ENCODE measurements at places on chromosomes 13 and 19.

DNA sequence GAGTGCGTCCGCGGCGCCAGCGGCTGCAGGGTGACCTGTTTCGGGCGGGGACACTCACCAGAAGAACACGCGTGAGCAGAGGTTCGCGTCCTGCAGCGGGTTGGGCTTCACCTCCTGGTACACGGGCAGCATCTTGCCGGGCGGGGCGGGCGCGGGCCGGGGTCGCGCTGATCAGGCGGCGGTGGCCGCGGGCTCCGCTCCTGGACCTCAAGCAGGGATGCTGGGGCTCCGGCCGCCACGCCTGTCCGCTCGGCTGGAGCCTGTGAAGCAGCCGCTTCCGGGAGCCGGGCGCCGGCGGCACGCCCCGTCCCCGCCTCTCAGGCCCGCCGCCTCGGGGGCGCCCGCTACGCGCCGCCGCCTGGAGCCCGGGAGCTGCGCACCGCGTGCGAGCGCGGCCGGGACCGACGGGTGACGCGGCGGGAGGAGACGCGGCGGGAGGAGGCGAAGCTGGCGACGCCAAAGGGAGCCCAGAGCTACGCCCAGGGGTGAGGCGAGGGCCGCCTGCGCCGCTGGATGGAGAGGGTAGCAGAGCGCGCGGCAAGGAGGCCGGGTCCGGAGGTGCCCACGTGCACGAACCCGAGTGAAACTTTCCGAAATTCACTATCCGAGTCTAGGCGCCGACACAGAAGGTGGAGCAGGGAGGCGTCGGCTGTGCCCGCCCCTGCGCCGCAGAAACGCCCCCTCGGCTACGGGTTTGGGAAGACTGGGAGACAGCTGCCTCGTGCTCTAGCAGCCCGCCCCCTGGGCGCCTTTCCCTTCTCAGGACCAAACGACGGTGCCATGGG is at the start of gene ABCC4:
Gene ABCC4 (minus strand): TSS at position 269 of the 785 bp plus-strand sequence. CDS start 137 bp downstream, at position 132.
- peak; percentile 11 for DNase-seq

DNA sequence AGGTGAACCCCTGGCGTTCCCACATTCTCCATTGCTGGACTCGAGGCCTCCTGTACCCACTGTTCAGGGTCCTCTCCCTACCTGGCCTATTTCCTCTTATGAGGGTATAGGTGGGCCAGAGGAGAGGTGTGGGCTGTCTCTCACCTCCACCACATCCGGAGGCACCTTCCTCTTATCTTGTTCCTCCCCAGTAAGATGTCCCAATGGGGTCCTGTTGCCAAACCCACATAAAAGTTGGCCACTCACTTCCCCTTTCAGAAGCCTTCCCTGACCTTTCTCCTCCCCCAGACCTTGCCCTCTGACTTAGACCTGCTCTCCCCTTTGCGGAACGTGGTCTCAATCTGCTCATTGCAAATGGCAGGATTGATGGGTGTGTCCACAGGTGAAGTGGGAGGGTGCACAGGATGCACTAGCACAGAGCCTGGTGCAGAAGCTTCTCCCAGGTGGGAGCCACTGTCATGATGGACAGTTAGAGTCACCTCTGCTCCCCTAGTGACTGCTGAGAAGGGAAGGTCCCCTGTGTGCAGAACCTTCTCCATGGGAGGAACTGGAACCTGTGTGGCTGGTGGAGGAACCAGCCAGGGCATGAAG is 1.3 kb downstream of the CYP4F3 start:
- no peak for DNase-seq

DNA sequence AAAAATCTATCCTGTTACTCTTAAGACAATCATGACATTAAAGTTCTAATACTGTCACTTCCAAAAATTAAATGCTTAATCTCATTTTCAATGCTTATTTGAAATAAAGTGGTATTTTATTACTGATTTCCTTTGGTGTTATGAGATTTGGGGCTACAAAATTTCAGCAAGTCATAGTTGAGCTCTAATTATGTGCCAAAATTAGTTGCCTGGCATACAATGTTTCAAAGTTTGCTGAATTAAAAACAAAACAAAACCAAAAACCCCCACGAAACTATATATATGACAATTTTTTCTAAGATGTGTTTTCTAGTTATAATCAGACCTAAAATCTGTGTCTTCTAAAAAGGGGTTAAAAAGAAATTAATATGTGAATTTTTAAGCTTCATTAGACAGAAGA is 62.2 kb downstream of the KCNRG start:
- no peak for DNase-seq

DNA sequence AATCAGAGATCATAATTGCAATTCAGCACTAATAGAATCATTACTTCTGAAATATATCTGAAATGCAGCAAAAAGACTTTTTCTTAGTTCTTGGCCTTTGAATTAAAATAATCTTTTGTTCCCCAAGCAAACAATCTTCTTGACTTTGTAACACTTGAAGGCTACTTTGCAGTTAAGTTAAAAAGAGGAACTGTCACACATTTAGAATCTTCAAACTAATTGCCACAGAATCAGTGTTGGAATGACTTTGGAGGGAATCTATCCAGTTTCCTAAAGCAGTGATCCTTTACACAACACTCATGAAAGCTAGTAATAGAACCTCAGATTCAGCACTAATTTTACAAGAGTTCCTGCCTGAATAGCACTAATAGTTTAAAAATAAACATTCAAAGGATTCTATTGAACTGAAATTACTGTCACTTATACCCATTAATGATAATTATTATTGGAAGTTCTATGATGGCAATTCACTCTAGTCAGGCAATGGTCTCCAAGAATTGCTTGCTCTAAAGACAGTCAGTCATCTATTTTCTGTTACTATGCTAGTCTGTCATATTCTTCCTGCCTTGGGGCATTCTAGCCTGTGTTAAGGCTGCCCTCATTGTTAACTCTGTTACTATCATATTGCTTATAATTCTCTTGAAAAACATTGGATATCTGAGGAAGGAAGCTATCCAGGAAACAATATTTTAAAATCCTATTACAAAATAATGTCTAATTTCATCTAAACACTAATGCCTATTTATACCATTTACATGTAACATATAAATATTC is 362.4 kb downstream of the DIAPH3 start:
- no peak for DNase-seq

DNA sequence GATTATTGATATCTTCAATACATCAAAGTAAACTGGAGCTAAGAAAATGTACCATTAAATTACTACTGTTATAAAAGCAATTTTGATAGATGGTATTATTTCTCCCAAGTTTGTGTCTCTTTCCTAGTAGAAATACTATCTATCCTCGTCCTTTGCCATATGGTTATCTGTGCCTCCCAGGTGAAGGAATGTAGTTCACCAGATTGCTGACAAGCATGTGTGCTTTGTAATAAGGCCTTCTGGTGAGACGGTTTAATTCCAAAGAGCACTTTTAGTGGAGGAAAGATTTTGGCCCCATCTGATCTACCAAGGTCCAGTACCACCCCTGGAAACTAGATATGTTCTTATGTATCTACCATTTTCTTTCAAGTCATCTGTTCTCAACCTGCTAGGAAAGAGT is 243.6 kb downstream of the DLEU7 start:
- DNase-seq, result no peak

DNA sequence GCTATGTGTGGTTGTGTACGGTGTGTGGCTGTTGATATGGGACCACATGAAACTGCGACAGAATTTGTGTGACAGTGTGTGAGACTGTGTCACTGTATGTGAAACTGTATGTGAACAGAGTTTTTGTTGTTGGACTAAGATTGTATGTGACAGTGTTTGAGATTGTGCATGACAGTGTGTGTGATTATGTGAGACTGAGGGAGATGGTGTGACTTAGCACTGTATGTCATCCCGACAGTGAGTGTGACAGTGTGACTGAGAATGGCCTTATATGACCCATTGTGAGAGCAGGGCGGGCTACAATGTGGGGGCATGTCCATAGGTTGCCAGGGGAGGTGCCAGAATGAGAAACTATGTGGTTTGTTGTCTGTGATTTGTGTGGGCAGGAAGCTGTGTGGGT is 930 bp downstream of the ZNF583 start:
- DNase-seq, result no peak

- DNase-seq, result no peak
Observed at GRCh38 chr13:80213201-80213600, 127.7 kb downstream of the SPRY2 start.

GRCh38 chr19:45205810-45206209 is 27.2 kb downstream of the BLOC1S3 start:
- DNase-seq, result no peak

GRCh38 chr19:53908106-53908934 is 758 bp upstream of the CACNG7 start:
- DNase-seq, result no peak

GRCh38 chr19:30151081-30151480 is 209.0 kb downstream of the URI1 start:
- no peak for DNase-seq

Data from stimulated activated CD8-positive, alpha-beta memory T cell treated with anti-CD3 and anti-CD28 coated beads, Interleukin-12 subunit alpha, Interleukin-12 subunit beta, amount 100 ng/mL, for 1 hour (primary cell).